ENCODE measurements at places on chromosomes 11 and 22. TPM values are rescaled to one million over a fixed set of nuclear protein-coding genes. Genes with fewer than 3 reads are reported as not detected.

DNA sequence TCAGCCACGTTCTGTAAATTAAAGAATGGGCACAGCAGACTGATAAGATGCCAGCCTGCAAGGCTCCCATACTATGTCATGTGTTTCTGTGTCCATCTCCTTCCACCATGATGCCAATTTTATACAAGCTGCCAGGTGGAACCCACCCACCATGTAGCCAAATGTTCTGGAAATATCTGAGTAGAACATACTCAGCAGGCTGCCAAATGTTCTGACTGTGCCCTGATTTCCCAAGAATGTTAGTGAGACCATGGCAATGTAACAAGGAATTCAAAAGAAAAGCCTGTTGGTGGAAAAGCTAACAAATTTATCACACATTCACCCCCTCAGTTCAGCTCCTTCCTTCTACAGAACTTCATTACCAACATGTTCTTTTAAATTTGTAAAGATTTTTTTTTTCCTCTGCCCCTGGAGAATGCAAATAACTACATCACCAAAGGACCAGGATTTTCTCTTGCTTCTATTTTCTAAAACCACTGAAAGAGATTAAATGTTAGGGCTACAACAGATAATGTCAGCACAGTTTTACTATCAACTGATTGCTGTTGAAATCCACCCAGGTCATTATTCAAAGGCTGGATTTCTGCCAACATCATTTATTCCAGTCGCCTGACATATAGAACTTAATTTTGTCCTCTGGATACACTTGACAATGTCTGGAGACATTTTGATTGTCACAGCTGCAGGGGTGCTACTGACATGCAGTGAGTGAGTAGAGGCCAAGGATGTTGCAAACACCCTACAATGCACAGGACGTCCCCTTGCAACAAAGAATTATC, 3.1 kb downstream of the DMC1 start:
- no peaks in the 10 kb centered on the region for H3K27me3 ChIP-seq
- peak overlapping the region; percentile 42 for H3K27ac ChIP-seq
- H3K4me3 ChIP-seq = no peak overlapping the region
- no peaks in the 10 kb centered on the region for H3K36me3 ChIP-seq
- no peak for DNase-seq
- H3K4me1 ChIP-seq = peaks cover 30% of the 10 kb centered on the region

- DNase-seq = no peak
- no peaks in the 10 kb centered on the region for H3K27me3 ChIP-seq
- peaks cover 9% of the 10 kb centered on the region for H3K4me1 ChIP-seq
- no peak overlapping the region for H3K27ac ChIP-seq
- no peaks in the 10 kb centered on the region for H3K36me3 ChIP-seq
Measured at GRCh38 chr11:104623518-104623917, 274.7 kb downstream of the CASP12 start.

GRCh38 chr22:34993548-34993947, 72.4 kb upstream of the ISX start:
- no peaks in the 10 kb centered on the region for H3K4me1 ChIP-seq
- no peak overlapping the region for H3K4me3 ChIP-seq
- no peaks in the 10 kb centered on the region for H3K36me3 ChIP-seq
- no peak overlapping the region for H3K27ac ChIP-seq
- no peaks in the 10 kb centered on the region for H3K27me3 ChIP-seq
- no peak for DNase-seq

The KCNQ1 gene
- not detected for total RNA-seq

The MCHR1 gene
- total RNA-seq = not detected

DNA sequence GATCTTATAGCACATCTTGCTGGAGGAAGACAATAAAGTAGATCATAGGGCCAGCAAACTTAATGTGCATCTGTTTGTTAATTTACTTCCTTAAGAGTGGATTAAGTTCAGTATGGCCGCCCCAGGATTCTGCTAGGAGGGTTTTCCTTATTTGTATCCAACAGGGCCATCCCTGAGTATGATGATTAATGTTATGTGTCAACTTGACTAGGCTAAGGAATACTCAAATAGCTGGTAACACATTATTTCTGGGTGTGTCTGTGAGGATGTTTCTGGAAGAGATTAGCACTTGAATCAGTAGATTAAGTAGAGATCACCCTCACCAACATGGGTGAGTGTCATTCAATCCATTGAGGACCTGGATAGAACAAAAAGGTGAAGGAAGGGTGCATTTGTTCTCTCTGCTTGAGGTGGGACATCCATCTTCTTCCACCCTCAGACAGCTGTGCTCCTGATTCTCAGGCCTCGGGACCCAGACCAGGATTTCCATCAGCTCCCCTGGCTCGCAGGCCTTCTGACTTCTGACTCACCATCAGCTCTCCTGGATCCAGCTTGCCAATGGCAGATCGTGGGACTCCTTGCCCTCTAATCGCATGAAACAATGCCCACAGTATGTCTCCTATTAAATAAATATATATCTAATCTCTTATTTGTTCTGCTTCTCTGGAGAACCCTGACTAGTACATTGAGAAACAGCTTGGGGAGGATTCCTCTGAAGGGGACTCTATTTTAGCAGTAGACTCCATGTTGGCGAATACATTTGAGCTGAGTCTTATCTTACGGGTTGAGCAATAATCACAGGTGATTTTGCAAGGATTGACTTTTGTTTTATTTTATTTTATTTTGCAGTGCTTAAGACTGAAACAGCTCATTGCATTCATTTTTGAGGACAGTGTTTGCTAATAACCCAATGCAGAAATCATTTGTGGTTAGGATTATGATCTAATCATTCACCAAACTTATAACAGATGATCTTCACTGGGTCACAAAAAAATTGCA, 9.0 kb upstream of the ZBTB44 start:
- H3K36me3 ChIP-seq = no peaks in the 10 kb centered on the region
- no peak overlapping the region for H3K27ac ChIP-seq
- no peak overlapping the region for H3K4me3 ChIP-seq
- peaks cover 2% of the 10 kb centered on the region for H3K27me3 ChIP-seq
- H3K4me1 ChIP-seq = peaks cover 2% of the 10 kb centered on the region

DNA sequence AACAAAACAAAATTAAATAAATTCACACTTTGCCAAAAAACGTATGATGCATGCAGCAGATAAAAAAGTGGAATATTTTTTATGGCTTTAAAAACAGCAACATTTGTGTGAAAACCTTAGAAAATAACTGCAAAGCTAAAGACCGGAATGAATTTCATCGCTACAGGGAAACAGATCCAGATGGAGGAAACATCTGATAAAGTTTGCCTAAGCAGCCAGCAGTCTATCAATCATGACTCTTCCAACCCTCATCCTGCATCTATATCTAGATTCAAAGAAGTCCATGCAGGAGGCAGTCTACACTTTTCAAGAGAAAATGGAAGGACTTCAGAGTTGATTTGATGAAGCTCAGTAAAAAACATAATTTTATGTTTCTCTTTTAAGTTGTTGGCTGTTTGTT, 126.8 kb downstream of the SWAP70 start:
- no peaks in the 10 kb centered on the region for H3K27me3 ChIP-seq
- no peak overlapping the region for H3K4me3 ChIP-seq
- peaks cover 19% of the 10 kb centered on the region for H3K4me1 ChIP-seq

The CRACR2B gene
- total RNA-seq = 3.9 TPM

GRCh38 chr11:25734591-25735211, 597.2 kb upstream of the ANO3 start:
- H3K27ac ChIP-seq = no peak overlapping the region
- H3K4me1 ChIP-seq = no peaks in the 10 kb centered on the region
- H3K27me3 ChIP-seq = peaks cover 5% of the 10 kb centered on the region
- no peaks in the 10 kb centered on the region for H3K36me3 ChIP-seq
- no peak overlapping the region for H3K4me3 ChIP-seq
- no peak for DNase-seq

The OR51Q1 gene
- total RNA-seq = not detected

The LRRC10B gene
- total RNA-seq = not detected

DNA sequence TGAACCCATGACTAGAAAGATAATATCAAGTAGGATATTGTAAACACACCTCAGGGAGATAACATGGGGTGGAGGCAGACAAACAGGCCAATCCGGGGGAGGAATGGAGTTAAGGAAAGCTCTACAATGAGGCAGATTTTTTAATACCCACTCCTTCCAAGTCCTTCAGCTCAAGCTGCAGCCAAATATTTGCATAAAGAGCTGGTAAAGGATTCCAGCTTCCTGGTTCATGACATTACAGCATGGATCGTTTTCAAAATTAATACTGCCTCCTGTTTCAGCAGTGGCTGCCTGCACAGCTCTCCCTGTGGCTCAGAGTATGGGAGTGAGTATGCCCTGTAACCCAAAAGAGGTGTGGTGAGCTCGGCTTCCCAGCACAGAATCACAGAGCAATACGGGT, 5.1 kb downstream of the POU2AF3 start:
- DNase-seq = no peak
- H3K27ac ChIP-seq = no peak overlapping the region
- H3K4me3 ChIP-seq = no peak overlapping the region
- H3K4me1 ChIP-seq = peaks cover under 1% of the 10 kb centered on the region
- H3K36me3 ChIP-seq = no peaks in the 10 kb centered on the region

- H3K27me3 ChIP-seq = no peaks in the 10 kb centered on the region
- DNase-seq = no peak
- no peak overlapping the region for H3K27ac ChIP-seq
- H3K4me1 ChIP-seq = peaks cover 37% of the 10 kb centered on the region
- no peak overlapping the region for H3K4me3 ChIP-seq
Measured at GRCh38 chr11:76745561-76746207, 37.5 kb upstream of the TSKU start.

DNA sequence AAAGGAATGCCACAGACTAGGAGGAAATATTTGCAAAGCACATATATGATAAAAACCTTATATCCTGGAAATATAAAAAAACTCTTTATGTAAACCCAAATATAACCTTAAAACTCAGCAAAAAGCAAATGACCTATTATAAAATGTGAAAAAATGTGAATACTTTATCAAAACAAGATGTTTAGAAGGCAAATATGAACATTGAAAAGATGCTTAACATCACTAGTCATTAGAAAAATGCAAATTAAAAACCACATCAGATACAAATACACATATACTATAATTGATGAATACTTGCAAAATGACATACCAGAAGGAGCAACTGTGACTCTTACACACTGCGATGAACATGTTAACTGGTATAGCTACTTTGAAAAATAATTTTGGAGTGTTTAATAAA, 511.2 kb upstream of the LRRC4C start:
- no peaks in the 10 kb centered on the region for H3K4me1 ChIP-seq
- DNase-seq = no peak
- H3K27ac ChIP-seq = no peak overlapping the region
- H3K36me3 ChIP-seq = no peaks in the 10 kb centered on the region

- no peak overlapping the region for H3K27ac ChIP-seq
- peaks cover 13% of the 10 kb centered on the region for H3K36me3 ChIP-seq
- H3K4me1 ChIP-seq = peaks cover 11% of the 10 kb centered on the region
- no peak for DNase-seq
Measured at GRCh38 chr11:100905684-100906083, 218.6 kb downstream of the ARHGAP42 start.

DNA sequence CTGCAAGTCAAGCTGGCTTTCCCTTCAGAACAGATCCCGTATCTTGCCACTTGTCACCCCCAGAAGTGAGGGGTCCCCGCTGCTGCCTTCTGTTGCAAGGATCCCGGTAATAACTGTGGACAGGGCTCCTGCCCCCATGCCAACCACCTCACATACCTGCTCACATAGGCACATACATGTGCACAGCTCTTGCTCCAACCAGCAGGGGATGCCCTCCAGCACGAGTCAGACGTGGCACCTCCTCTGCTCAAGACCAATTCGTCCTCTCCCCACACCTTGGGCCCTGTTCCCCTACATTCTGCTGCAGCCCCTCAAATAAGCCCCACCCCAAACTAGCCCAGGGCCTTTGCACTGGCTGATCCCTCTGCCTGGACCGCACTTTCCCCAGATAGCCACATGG, 163.3 kb downstream of the CRYBB2 start:
- DNase-seq = no peak
- peaks cover 5% of the 10 kb centered on the region for H3K36me3 ChIP-seq
- H3K4me3 ChIP-seq = no peak overlapping the region
- H3K4me1 ChIP-seq = no peaks in the 10 kb centered on the region
- no peaks in the 10 kb centered on the region for H3K27me3 ChIP-seq

DNA sequence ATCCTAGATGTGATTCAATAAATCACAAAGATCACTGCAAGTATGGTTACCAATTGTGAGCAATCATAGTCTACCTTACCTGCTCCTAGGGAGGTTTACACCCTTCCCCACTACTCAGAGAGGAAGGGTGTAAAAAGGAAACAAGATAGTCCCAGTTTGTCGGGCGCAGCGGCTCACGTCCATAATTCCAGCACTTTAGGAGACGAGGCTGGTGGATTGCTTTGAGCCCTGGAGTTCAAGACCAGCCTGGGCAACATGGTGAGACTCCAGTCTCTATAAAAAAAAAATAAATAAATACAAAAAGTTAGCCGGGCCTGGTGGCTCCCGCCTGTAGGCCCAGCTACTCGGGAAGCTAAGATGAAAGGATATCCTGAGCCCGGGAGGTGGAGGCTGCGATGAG, 962 bp upstream of the AMBRA1 start:
- peak overlapping the region; percentile 98 for H3K4me3 ChIP-seq
- DNase-seq = no peak
- peaks cover 7% of the 10 kb centered on the region for H3K36me3 ChIP-seq
- no peak overlapping the region for H3K27ac ChIP-seq

The TMPRSS13 gene
- total RNA-seq = not detected

The CCDC15 gene
- total RNA-seq = 1.3 TPM

The IFITM5 gene
- total RNA-seq = not detected

DNA sequence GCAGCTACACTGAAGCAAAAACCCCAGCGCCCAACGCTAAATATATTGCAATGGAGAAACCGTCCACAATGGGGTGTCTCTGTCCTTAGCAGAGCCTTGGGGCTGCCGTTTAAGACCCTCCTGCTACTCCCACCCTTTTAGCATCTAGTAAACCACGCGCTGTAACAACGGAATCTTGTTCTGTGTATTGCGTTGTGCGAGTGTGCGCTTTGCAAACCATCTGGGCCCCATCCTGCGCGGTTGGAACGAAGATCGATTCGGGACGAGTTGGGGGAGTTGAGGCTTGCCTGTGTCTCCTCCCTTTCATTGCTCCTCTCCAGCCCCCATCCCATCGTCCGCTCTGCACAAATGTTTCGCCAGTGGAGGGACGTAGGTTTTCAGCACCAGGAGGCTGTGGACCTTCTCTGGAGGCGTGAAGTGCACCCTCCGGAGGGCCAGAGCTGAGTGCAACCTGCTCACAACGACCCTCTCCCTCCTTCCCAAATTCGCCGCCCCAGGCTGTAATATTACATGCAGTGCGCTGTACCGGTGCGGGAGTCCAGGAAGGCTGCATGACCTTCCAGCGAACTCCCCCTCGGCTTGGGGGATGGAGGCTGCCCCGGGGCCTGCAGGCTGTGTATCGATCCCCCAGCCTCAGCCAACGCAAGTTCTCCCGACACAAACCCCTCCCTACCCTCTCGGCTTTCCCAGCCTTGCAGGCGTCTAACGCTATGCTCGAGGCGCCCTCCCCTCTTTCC, 1.6 kb upstream of the KMT2A start:
- no peaks in the 10 kb centered on the region for H3K27me3 ChIP-seq
- peaks cover 38% of the 10 kb centered on the region for H3K4me1 ChIP-seq
- H3K36me3 ChIP-seq = no peaks in the 10 kb centered on the region
- peak overlapping the region; percentile 89 for H3K4me3 ChIP-seq
- DNase-seq = no peak
- H3K27ac ChIP-seq = peak overlapping the region; percentile 81

The OR52B6 gene
- total RNA-seq = not detected

GRCh38 chr11:12792590-12792989, 118.4 kb downstream of the TEAD1 start:
- no peak for DNase-seq
- H3K27me3 ChIP-seq = no peaks in the 10 kb centered on the region
- peaks cover 5% of the 10 kb centered on the region for H3K36me3 ChIP-seq
- no peak overlapping the region for H3K4me3 ChIP-seq
- peak overlapping the region; percentile 48 for H3K27ac ChIP-seq

GRCh38 chr11:76672431-76673175, 2.1 kb upstream of the LRRC32 start:
- no peaks in the 10 kb centered on the region for H3K27me3 ChIP-seq
- no peak overlapping the region for H3K4me3 ChIP-seq
- no peak for DNase-seq
- peaks cover 33% of the 10 kb centered on the region for H3K4me1 ChIP-seq
- no peaks in the 10 kb centered on the region for H3K36me3 ChIP-seq
- no peak overlapping the region for H3K27ac ChIP-seq
